ENCODE measurements at places on chromosomes 13 and 19.

GRCh38 chr13:59570204-59570603, 593.5 kb downstream of the DIAPH3 start:
- DNase-seq = no peak

DNA sequence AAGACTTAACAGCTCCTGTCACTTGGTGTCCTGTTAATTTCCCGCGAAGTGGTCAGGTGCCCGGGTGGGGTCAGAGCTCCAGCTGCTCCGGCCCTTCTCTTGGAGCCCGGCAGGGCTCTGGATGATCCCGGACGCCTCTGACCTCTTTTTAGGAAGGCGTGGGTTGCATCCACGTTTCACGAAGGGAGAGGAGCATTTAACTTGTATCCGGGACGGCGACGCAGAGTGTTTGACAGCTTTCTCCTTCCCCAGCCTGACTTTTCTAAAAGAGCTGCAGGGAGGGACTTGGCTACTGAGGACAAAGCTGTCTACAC, 656 bp downstream of the ZNF155 start:
- no peak for DNase-seq

GRCh38 chr19:28605501-28606268, 607.3 kb downstream of the UQCRFS1 start:
- DNase-seq = no peak

- no peak for DNase-seq
These were observed 25.3 kb upstream of the FBXO27 start for GRCh38 chr19:39057615-39058014.

DNA sequence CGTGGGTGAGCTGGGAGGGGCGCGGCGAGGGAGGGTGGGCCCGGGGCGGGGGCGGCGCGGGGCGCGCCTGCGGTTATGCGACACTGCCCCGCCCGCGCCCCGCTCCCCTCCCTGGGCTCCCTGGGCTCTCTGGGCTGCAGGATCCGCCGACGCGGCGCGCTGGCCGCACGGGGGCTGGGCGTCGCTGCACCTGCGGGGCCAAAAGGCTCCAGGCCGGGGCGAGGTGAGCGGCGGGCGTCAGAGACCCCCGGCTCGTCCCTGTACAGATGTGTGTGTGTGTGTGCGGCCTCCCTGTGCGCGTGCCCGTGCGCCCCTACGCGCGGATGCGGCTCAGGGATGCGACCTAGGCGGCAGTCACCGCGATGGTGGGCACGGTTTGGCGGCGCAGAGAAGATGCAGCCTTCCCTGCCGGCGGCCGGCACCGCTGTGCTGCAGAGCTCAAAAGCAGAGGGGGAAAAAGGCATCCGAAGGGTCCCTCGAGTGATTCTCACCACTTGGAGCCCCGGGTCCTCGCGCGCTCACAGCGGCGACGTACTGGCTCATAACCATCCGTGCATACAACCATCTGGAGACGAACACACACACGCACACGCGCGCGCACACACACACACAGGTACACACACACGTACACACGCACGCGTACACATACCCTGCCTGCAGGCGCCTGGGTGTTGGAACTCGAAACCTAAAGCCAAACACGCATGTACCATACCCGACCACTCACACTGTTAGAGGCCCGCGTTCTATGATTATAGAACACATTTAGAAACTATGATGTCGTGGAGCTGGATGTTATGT, 709 bp downstream of the ATP8A2 start:
- no peak for DNase-seq

- DNase-seq = peak; percentile 44
These were observed 12.1 kb downstream of the PIN1 start for GRCh38 chr19:9847087-9847671.

DNA sequence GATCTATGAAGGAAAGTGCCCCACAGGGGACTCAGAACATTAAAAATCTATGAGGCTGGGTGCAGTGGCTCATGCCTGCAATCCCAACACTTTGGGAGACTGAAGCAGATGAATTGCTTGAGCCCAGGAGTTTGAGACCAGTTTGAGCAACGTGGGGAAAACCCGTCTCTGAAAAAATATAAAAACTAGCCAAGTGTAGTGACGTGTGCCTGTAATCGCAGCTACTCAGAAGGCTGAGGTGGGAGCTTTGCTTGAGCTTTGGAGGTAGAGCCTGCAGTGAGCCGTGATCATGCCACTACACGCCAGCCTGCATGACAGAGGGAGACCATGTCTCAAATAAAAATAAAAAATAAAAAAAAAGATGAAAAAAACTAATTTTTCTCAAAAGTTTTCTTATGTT, 1070.6 kb downstream of the PCDH9 start:
- no peak for DNase-seq

DNA sequence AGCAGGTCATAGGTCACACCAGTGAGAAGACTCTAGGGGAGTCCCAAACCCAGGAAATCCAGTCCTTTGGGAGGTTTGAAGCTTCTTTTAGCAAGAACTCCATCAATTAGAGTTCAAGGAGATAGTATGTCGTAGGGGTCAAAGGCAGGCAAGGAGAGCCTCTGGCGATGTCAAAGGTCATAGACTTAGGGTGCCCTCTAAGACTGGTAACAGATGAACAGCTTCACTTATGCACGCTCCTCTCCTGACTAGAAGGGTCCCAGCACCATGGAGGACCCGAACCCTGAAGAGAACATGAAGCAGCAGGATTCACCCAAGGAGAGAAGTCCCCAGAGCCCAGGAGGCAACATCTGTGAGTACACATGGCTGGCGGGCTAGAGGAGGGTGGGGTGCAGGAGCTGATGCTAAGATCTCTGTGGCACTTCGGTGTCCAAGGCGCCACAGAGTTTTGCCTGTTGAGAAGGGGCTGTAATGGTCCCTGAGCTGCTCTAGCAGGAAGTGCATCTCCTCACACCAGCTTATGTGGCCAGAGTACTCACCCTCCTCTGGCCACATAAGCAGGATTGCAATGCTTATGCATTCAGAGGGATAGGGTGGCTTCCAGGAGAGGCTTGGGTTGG, 557 bp downstream of the ZNF576 start:
- no peak for DNase-seq

DNA sequence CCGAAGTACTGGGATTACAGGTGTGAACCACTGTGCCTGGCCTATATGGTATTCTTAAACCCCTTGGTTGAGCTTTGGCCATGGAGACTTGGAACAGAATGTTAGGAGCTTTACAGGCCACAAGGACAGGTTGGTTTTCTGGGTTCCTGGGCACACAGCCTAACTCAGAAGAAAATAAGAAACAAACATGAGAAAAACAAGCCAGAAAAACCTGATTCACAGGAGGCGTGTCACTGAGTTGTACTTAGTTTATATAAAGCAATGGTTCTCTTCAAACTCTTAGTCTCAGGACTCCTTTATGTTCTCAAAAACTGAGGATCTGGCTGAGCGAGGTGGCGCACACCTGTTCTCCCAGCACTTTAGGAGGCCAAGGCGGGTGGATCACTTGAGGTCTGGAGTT, 125.1 kb upstream of the SPATA13 start:
- no peak for DNase-seq

- DNase-seq = no peak
These were observed 125.0 kb downstream of the VWA8 start for GRCh38 chr13:41835871-41836270.

DNA sequence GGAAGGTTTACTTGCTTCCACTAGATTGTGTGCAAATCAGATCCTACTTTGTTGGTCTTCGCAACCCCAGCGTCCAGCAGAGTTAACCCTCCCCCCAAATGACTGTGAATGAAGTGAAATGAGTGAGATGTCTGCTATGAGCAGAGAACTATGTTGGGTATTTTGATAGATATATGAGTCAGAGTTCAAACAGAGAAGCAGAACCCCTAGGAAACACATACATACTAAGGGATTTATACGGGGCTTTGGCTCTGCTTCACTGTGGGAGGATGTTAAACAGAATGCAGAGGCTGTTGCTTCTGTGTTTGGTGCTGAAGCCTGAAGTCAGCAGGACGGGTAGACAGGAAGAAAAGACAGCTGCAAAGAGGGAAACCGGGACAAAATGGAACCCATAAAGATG, 197.0 kb downstream of the MZT1 start:
- no peak for DNase-seq

DNA sequence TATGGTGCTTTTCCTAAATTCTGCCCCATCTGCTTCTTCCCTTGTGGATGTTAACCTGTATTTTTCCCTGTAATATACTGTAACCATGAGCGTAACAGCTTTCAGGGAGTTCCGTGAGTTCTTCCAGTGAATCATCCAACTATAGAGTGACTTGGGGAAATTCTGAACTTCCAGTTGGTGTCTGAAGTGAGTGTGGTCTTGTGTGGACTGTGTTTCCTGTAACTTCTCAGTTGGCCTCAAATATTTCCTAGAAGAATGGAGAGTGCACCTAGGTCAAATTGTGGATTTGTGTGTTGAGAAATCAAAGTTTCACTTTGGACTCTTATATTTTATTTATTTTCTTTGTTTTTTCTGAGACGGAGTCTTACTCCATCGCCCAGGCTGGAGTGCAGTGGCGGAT, 11.0 kb upstream of the ZNF766 start:
- DNase-seq = no peak

DNA sequence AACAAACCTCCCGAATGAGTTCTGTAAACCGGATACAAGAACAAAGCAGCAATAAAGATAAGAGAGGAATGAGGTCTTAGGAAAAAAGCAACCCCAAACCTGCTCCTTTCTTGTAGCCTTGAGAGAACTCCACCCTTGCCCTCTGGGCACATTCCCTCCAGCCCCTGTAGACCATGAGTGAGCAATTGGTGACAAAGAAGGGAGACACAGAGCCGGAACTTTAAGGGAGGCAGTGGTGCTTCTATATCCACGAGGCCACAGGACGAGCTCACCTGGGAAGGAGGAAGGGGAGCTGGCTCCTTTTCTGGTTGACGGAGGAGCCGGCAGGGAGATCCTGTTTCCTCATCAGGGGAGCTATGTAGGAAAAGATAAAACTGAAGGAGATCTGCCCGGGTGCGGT, 13.0 kb downstream of the BRME1 start:
- DNase-seq = no peak

DNA sequence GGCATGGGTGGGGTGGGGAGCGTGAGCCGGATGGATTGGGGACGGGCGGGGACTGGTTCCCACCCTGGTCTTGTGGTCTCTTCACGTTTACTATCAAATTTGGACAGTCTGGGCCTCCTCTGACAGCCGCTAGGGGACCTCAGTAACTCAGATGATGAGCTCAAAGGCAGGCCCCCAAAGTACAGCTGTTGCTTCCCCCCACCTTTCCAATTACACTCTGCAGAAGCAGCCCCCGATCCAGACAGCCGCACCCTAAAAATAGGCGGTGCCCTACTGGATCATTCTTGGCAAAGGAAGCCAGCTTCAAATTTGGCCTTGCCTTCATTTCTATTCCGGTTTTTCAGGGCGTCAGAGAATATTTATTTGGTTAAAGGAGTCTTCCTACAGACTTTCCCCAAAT, 1.9 kb upstream of the FOXO1 start:
- no peak for DNase-seq

DNA sequence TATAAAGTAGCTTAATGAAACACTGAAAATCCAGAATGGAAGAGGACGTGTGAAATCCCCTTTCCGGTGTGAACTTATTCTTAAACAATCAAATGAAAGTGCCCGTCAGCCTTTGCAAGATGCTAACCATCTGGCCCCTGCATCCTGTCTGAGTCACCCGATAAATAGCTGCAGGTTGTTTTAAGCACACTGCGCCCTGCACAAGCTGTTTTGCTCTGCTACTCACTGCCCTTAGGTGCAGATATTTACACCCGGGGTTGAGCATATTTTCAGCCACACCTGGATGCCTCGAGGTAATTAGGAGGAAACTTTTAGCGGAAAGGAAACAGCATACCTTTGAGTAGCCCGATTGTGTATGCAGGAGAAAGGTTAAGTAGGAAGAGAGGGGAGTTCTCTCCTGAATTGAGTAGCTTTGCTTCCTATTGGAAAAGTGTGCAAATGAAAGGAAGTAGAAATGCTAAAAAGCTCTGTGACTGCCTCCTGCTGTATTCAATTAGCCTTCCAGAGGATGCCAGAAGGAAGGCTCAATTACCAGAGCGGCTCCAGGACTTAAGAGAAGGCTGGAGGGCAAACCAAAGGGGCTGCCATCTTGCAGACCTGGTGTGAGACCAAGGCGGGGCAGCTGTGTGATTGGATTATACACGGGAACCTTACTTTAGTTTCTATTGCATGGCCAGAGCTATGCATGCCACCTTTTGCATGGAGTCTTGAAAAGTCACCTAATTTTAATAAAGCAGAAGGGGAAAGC, 42.5 kb downstream of the IRS2 start:
- no peak for DNase-seq

DNA sequence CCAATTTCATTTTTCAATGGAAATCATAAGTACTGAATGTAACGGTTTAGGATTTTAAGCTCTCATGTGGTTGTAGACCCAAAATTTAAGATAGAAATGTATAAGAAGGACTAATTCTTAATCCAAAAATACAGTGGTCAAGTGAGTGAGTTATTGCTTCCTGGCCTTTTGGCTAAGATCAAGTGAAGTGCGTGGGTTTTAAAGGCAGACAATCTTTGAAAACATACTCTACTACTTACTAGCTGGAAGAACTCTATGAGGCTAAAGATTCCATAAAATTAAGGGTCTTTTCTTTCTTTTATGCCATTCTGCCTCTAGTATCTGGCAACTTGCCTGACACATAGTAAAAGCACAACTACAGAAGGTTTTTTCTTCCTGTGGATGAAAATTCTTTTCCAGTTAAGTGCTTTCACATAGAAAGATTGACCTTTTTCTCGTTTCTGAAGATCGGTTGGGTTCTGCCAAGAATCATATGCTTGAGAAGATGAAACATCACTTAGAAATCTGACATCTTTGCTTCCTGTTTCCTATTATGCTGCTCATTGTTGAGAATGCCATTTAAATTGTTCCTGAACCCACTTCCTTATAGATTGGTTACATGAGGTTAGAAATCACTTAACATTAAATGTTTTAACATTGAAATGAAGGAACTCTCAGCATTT, 26.4 kb upstream of the SCEL start:
- DNase-seq = peak; percentile 2

DNA sequence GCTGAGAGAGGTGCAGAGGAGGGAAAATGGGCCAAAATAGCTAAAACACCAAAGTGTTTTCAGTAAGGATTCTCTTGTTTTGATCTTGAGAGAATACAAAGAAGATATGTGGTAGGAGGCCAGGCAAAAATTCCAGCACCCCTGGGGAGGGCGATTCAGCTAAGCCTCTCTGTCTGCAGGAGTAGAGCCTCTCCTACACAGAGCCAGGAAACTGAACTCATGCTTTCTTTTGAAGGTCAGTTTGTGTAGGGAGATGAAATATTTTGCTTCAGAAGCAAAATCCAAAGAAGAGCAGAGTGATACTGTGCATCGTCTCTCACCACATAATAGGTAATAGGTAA, 565.0 kb downstream of the FGF9 start:
- DNase-seq = no peak

GRCh38 chr13:25608181-25608580, 236.4 kb downstream of the ATP8A2 start:
- peak; percentile 11 for DNase-seq

DNA sequence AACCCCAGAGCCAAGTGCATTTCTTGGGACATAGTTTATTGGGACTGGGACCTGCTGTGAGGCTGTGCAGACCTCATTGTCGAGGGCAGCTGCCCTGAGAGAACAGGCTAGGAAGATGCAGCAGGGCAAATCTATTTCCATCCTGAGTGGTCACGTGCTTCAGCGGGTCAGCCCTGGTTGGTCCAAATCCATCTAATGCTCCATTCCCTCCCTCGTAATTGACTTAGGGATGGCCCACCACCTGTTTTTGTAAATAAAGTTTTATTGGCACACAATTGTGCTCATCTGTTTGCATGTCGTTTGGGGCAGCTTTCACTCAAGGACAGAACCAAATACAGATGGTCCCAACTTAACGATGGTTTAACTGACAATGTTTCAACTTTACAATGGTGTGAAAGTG, 75.5 kb upstream of the ADGRE5 start:
- DNase-seq = no peak
